Vagina (tissue), 2 donors: ENCODE measurements at places on chromosomes 6 and 20.

DNA sequence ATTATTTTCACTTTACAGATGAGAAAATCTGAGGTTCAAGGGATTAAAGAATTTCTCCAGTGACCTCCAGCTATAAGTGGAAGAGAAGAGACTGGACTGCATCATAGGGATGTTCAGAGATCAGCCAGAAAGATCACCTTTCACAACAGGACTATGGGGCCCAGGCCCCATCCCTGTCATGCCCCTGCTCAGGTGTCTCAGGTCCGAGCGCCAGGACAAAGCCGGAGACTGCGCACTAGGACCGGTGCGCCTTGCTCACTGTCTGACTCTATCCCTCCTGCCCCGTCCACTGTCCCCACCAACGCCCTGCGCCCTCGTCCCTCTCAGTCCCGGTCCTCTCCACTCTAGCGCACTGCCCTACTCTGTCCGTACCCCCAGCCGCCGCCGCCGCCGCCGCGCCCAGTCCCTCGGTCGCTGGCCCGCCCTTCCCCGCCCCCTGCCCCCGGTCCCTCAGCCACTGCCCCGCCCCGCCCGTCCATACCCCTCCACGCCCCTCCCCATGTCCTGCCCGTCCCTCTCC is 521 bp upstream of the RAD21L1 start:
- no peak for DNase-seq

DNA sequence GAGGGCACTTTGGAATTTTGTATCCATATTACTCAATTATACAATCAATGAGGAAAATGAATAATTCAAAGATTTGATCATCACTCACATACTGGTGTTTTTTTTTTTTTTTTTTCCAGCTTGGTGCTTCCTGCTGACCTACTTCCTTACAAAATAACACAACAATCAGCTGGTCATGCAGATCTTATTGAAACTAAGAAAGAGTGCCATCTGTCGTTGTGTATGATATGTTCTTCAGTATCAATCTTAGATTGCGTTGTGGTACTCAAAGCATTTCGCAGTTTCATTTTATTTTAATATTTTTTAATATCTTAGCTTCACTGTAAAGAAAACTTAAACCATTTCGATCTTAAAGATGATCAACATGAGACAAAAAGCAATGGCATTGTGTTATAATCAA is 155.6 kb downstream of the OGFRL1 start:
- DNase-seq, result no peak

- no peak for DNase-seq
These were observed 138.0 kb downstream of the FUT9 start for GRCh38 chr6:96153775-96154174.

- DNase-seq, result no peak
These were observed 1.5 kb downstream of the LIN28B start for GRCh38 chr6:104958178-104959025.

GRCh38 chr6:89260310-89260709 is 43.2 kb upstream of the GABRR1 start:
- no peak for DNase-seq

GRCh38 chr20:33018169-33018931 is 10.8 kb downstream of the BPIFB2 start:
- DNase-seq, result no peak

DNA sequence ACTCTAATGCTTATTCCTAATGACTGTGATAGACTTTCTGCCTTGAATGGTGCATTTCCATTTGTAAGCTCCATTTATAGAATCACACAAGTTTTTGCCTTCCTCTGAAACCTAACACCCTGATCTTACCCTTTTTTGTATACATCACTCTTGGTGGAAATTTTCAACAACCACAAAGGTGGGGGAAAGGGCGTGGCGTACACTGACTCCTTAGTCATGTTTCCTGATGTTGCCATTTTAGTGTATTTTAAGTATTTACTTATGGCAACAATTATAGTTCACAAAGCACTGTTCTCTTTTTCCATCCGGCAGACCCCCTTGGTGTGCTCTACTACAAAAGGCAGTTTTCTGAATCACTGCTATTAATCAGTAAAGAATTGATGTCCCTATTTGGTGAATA is 92.0 kb downstream of the ATXN1 start:
- DNase-seq, result no peak

DNA sequence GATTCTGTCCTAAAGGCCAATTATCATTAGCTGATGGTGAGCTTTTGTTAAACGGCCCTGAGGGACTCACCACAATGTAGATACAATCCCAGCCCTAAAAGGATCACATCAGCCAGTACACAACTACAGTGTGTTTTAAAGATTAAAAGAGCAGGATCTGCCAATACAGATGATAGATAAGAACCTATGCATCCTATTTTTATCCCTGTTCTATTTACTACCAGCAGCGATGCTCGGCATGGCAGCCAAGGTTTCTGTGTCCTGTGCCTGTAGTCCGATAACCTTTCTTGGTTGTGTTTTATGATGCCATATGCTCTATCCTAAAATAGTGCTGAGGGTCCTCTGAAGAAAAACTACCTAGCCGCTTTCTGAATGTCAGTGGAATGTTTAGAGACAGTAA is 289.4 kb downstream of the PHACTR1 start:
- DNase-seq, result no peak

DNA sequence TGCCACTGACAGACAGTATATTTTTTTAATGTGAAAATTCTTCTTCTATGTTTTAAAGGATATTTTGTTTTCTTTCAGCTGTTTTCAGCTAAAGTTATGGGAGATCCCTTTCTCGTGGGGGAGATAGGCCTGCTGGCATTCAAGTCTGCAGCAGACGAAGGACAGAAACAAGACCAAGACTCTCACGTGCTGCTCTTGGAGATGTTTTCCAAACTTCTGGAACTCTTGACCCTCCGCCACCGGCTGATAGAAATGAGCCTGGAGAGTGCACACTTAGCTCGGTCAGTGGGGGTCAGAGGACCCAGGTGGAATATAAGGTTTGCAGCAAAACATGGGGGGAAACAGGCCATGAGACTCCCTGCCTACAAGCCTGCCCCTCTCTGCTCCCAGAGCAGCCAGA is 120.5 kb downstream of the CD164 start:
- no peak for DNase-seq

- DNase-seq, result no peak
These were observed 106.6 kb upstream of the LRFN2 start for GRCh38 chr6:40693768-40694167.

DNA sequence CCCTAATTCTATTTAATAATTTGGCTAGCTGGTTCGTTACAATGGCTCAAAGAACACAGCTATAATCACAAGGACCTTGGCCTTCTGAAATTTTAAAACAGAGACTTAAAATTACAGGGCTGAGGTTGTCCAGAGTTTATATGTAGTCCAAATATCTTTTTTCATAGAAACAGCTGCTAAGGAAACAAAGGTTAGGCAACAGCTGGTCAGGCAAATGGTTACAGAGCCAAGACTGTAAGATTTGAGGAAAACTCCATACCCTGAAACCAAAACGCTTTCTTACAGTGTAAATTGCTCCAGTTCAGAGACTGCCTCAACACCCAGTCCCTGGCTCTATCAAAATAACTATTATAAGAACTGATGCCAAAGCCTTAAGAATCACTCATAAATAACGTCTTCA is 9.7 kb upstream of the ARHGAP18 start:
- DNase-seq, result no peak

- DNase-seq, result no peak
These were observed 32.5 kb upstream of the DLGAP4 start for GRCh38 chr20:36273414-36274180.

DNA sequence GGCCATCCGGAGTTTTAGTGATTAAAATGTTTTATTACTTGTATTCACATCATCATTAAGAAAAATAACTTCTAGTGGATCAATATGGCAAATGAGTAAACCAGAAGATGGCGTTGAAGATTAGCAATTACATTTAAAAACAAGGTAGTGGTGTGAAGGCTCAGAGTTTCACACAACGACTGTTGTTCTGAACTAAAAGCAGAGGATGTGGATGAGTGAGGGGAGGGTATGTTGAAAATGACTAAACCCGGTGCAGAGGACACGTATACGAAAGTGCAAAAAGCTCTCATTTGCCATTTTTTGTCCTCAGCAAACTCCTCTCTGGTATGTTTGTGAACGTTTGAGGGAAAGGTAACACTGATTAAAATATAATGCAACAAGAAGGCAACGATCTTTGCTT is 1.9 kb upstream of the IRF4 start:
- no peak for DNase-seq

- DNase-seq, result no peak
These were observed 24.5 kb downstream of the CLIC5 start for GRCh38 chr6:45991189-45991588.

- no peak for DNase-seq
These were observed 9.9 kb upstream of the MMP9 start for GRCh38 chr20:45998761-45999160.

GRCh38 chr6:36309900-36310299 is 26.8 kb downstream of the BNIP5 start:
- no peak for DNase-seq

- DNase-seq, result no peak
These were observed 106.8 kb upstream of the MCHR2 start for GRCh38 chr6:100100776-100101175.

GRCh38 chr6:80276861-80277260 is 170.4 kb downstream of the BCKDHB start:
- DNase-seq, result no peak

- DNase-seq, result no peak
These were observed 567.7 kb downstream of the ADGRB3 start for GRCh38 chr6:69202768-69203167.

- DNase-seq, result no peak
These were observed 59.7 kb upstream of the NT5E start for GRCh38 chr6:85390105-85390728.

DNA sequence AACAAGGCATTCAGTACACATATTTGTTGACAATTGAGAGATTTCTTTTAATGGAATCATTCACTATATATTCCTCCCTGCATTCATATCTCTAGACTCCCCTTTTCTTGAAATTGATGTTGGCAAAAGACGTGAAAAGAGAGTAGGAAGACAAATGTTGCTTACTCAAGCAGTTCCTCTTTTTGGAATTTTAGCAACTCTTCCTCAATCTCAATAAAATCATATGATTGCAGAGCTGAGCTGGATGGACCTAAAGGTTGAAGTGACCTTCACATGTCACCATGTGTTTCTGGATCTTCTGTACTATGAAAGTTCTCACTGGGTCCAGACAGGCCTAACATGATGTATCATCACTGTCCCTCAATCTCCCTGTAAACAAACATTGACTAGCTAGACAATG is 18.6 kb downstream of the ADGRF1 start:
- no peak for DNase-seq

GRCh38 chr6:167791091-167791779 is 35.5 kb upstream of the AFDN start:
- DNase-seq, result no peak

GRCh38 chr6:145017051-145017450 is 718.3 kb downstream of the EPM2A start:
- DNase-seq, result no peak

- DNase-seq, result no peak
These were observed 5.4 kb downstream of the FBXO30 start for GRCh38 chr6:145809211-145809610.

DNA sequence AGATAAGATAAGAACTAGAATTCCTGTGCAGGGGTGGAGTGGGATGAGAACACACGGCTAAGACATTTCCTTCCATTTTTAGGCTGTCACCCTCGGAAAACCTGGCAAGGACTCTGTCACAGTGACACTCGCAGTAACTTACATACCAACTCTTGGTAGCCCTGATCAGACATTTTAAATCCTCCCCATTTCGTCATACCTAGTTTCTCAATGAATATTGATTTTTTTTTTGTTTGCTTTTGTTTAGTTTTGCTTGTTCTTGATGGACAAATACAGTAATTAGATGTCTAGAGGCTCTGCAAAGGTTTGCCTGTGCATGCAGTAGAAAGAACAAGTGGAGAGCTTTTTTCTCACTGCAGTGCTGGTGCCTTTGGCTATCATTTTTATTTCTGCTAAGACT is 213.0 kb upstream of the FAM83B start:
- no peak for DNase-seq

DNA sequence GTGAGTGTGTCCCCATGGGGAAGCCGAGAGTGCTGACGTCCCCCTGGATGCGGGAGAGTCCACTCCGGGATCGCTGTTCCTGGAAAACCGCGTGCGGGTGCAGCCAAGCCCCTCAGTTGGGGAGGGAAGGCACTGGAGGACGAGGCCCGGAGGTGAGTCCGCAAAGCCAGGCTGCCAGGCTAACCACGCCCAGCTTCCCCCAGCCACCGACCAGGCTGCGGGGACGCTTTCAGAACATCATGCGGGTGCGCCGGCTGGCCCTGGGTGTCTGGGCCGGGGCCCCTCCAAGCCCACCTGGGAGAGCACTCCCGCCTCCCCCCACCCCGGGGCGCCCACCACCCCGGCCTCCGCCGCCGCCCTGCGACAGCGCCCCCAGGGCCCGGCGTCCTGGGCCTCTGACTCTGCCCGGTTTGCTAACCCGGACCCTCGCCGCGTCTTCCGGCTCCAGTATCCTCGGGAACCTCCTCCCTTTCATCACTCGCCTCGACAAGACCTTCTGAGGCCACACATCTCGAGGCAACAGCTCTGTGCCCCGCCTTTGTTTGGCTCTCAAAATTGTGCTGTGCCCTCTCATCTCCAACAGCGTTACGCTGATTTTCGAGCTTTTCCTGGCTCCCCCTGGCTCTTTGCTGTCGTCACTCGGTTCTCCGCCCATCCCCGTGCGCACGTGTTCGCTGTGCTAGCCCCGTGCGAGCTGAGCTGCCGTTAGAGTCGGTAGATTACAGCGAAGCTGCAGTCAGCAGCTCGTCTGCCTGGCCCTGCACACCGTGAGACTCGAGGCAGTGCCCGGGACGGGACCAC is 47.1 kb upstream of the ENTPD6 start:
- DNase-seq, result no peak

GRCh38 chr20:46268131-46268614 is 40.1 kb downstream of the CDH22 start:
- no peak for DNase-seq

DNA sequence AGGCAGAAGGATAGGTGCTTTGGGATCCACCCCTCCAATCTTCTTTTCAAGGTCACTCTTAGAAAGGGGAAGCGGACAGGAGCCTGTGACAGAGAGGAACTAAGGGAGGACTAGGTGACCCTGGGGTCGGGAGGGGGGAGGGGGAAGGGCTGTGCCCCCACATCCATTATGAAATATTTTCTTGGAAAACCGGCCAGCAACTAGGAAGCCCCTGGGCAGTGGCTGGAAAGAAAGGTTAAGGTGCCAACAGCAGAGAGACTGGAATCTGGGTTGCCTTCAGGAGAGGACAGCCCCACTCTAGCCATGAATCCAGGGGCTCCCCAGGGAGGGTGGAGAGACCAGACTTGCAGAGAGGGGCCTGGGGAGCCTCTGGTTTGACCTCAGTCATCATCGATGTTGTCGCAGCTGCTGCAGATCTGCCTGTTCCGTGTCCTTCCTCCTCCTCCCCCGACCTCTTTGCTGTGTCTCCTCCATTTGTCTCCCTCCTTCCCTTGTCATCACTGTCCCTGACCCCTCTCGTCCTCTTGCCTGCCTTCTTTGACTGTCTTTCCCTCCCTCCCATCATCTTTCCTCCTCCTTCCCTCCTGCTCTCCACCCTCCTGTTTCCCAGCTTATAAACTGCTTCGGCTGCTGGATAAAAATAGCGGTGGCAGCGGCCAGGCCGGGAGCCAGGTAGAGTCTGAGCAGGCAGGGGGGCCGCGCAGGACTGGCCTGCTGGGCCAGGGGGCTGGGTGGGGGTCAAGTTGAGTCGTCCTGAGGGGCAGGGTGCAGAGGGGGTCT is 3.2 kb downstream of the SLC29A1 start:
- no peak for DNase-seq
